ENCODE measurements at places on chromosomes 12 and 14.

- DNase-seq: no peak
Observed at GRCh38 chr12:33205981-33206380, 233.6 kb downstream of the SYT10 start.

DNA sequence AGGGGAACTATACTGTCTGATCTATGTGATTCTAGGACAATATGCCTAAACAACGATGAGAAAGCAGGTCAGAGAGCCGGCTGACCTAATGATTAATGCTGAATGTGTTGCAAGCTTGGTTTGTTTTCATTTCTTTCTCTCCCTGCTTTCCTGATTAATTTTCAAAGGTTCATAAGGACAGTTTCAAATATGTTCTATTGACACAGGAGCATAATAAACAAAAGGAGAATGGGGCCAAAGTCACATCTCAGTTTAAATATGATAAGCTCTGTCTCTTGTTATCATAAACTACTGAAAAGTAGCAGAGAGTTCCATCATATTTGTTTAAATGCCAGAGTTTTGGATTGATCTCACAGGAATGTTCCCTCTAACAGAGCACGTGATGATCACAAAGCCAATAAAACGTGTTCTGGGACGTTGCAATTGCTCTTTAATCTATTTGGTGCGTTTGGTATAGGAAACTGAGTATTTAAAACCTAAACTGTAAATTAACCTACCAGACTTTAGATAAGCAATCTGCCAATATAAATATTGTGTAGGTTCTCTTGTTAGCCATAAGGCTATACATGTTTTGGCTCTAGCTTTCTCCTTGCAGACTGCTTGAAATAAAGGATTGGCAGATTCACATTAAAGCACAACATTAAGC is 3.7 kb upstream of the HSD17B6 start:
- no peak for DNase-seq

DNA sequence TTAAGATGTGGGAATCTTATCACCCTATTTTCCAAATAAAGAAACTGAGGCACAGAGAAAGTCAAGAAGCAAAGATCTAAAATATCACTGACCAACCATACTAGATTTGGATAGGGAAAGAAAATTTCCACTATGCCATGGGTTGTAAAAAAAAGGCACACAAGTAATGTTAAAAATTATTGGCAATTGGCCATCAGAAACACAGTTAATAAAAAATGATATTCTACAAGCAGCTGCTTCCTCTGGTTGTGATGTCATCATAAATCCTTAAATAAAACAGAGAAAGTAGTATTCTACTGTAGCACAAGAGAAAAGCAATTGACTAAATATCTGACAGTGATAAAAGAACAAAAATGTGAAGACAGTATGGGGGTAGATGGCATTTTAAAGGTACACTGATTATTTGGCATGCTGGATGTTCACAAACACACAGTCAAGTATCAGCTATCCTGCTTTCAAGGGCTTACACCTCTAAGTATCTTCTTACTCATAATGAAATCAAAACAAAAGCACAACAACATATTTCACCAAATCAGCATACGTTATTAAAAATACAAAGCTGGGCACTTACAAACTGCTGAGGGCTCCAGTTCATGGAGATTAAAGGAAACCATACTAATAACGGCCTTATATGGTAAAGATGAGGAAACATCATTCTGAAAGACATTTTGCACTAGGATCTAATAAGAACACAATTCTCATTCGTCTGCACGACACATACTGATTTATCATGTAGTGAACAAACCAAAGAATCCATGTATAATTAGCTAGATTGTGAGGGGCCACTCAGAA is 45.7 kb downstream of the CORO1C start:
- no peak for DNase-seq

DNA sequence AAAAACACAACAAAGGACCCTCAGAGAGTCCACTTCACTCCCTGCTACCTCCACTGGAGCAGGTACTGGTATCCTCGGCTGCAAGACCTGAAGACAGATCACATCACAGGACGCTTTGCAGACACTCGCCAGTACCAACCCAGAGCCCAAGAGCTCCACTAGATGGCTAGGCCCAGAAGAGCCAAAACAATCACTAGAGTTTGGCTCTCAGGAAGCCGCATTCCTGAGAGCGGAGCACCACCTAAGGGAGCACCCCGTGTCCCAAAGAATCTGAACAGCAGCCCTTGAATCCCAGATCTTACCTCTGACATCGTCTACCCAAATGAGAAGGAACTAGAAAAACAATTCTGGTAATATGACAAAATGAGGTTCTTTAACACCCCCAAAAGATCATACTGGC is 399.8 kb downstream of the RAD51B start:
- DNase-seq: no peak

DNA sequence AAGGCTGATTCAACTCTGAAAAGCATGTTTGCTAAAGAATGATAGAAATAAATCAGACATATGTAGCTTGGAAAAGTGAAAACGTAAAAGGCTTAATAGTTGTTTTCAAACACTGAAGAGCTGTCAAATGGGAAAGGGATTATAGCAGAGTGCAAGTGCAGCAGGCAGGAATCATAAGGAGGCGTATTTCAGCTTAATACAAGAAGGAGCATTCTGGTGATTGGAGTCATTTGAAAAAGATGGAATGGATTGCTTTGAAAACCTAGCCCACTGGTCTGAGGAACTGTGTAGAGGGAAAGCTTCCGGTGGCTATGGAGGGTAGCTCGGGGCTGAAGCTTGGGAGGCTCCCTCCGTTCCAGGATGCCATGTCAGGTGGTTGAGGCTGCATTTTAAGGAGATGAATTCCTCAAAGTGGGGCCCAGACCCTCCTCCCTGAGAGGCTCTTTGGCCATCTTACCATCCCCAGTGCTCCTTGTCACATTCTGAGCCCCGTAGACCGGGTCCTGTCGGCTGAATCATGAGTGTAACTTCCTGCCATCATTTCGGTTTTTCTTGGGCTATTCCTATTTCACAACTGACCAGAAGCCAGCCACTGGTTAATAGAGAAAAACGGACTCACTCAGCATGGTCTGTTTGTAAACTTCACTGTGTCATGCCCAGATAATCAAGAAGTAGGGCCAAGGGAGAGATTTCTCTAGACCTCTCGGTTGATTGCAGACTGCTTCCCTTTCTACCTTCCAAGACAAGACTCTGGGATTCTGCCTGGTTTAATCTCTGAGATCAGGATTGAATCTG is 6.5 kb downstream of the WNT5B start:
- DNase-seq: no peak

- DNase-seq: no peak
Observed at GRCh38 chr12:58452546-58452945, 467.8 kb downstream of the LRIG3 start.

- no peak for DNase-seq
Observed at GRCh38 chr14:96252999-96253539, 2.9 kb upstream of the BDKRB1 start.

- DNase-seq: no peak
Observed at GRCh38 chr14:56333359-56334292, 215.4 kb downstream of the PELI2 start.

DNA sequence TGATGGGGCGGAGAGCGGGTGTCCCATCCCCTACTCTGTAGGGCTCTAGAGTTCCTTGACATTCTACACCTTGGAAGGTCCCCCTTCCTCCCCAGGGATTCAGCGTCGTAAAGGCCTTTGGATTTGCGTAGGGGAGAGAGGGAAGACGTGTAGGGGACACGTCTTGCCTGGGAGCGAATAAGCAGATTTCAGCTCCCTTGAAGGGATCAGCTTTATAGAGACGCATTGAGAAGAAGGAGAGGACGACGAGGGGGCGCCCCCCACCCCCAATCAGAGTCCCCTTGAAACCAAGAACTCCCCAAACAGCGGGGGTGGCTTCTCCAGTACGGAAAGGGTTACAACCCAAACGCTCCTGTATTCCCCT is 324 bp downstream of the CALCOCO1 start:
- DNase-seq: no peak

DNA sequence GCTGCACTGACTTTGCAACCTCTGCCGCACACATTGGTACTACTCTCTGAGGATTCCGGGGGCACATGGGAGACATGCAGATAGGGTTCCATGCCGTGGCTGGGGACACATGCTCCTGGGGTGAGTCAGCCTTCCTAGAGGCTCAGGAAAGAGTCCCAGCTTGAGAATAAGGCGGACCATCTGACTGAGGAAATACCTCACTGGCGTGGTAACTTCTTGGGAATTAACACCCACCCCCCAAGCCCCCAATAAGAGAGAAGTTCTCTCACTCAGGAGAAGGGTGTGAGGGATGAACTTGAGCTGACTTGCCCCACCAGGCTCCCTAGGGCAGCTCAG is 23.2 kb downstream of the PLXNC1 start:
- no peak for DNase-seq

DNA sequence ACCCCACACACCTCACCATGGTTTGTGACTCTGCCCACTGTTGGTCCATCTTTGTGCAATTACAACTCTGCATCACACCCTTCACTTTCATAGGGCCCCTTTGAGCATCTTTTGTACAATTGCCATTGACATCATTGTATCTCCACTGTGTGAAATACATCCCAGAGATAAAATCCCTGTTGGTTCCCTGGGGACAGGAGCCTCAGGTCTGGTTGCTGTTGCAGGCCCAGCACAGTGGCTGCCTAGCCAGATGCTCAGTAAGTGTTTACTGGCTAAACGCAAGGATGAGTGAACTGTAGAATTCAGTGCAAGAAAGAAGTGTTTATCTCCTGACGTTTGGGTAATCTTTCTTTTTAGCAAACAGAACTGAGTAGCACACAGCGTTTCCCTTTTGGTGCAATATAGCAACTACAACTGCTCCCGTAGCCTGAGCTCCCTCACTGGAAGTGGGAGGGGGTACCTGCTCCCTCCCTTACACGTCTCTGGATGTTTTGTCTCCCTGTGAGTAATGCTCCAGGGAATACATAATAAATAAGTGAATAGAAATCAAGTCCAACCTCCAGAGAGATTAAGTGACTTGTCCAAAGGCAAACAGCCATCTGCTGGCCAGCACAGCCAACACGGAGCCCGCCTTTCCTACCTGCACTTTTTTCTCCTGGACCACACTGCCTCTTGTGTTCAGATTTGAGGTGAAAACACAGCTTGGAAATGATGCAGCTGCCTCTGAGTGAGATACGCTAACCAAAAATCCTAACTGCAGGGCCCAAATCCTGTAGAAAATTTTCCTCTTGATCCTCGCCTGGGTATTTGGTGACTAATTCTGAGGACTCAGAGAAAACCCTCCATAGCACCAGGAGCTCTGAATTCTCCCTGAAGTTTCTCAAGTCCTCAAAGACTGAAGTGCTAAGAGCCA is 27.4 kb downstream of the GALNT16 start:
- no peak for DNase-seq

- no peak for DNase-seq
Observed at GRCh38 chr12:121539908-121540307, 40.9 kb downstream of the KDM2B start.

GRCh38 chr14:89185919-89186855 is 230.8 kb downstream of the FOXN3 start:
- no peak for DNase-seq

GRCh38 chr12:65781681-65782269 is 42.5 kb upstream of the HMGA2 start:
- no peak for DNase-seq

DNA sequence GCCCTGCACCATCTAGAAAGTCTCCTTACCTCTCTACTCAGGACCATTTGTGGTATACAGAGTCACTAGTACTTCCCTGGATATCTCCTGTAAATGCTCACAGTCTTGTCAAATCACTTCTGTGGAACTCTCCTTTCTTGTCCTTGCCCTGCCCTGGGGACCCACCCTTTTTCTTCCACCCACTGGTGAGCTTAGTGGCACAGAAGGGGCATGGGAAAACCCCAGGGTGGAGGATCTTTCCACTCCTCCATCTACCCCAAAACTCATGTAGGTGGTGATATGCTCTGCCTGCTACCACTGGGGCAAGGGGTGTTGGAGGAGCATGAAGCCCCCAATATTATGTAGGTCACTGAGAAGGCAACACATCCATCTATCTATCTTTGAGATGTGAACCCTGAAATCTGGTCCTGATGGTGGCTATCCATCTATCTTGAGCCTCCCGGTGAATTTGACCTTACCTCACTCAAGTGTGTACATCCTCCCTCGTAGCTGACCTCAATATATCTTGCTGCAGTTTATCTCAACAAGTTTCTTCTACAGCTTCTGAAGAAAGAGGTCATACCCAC is 943 bp downstream of the TESPA1 start:
- peak; percentile 31 for DNase-seq

- no peak for DNase-seq
Observed at GRCh38 chr14:77324816-77325745, 4.2 kb downstream of the GSTZ1 start.

Data from stimulated activated CD4-positive, alpha-beta T cell treated with anti-CD3 and anti-CD28 coated beads, Interleukin-15, amount 100 ng/mL, for 1 hour (primary cell).